CD4-positive, alpha-beta T cell treated with Interleukin-6 at 100 ng/mL for 8 hours (primary cell): ENCODE measurements at places on chromosomes 16 and 17.
A peak's percentile ranks its signal among the peaks of the same experiment; 100 is the strongest.

DNA sequence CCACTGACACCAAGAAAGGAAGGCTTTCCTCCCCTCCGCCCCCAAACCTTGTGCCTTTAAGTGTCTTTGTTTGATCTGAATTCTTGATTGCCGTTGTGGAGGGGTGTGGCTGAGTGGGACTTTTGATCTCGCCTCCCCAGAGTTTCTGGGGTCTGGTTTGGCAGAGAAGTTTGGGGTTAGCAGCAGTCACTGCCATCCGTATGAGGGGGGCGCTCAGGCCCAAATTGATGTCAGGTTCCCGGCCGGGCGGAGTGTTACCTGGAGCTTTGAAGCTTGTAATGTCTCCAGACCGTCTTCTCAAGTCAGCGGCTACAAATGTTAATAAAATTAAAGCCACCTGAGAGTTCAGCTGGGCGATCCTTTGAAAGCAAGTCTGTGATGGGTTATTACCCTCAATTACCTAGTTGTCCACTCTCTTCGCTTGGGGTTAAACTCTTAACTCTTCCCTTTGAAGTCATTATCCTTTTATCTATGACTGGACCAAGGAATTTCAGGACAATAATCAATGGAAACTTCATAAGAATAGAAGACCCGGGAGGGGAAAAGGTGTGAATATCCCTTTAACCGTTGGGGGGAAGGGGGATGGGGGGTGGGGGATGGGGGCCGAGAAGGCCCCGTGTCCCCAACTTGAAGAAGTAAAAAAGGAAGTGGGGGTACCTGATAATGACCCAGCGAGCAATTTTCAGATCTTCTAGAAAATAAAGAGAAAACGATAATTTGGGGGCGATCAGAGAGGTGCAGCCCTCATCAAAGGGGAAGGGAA lies 31.8 kb upstream of the AXIN2 start:
- DNase-seq: no peak

DNA sequence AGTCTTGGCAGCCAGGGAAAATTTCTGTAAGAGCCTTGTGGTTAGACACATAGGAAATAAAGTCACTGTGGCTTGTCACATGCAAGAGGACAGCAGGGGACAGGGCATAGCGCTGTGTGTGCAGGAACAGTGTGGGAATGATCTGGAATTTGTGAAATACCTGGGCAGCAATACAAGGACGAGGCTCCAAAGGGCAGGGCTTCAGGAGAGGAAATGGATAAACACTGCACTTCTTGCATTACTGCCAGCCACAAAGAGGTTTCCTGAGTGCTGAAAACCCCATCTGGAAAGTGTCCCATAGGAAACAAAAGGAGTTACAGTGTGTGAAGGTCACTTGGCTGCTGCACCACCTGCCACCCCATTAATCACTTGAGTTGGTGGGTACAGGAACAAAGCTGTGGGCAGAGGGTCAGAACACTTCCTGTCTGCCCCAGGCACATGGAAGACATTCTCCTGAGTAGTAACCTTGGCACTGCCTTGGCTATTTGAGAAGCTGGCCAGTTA lies 12.1 kb upstream of the HP start:
- no peak for DNase-seq

DNA sequence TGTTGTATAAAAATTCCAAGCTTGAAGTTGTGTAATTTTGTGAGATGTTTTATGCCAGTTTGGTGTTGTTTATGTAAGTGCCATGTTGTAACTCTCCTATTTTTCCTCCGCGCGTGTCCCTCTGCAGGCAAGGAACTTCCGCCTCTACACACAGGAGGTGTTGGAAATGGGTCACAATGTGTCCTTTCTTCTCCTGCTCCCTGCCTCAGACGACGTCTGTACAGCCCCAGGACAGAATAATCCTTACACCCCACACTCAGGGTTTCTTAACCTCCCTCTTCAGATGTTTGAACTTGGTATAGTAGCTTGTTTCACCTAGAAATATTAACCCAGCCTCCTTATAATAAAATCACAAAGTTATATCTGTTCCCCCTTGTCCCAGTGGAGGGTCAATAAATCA lies 111.3 kb upstream of the NOG start:
- no peak for DNase-seq

DNA sequence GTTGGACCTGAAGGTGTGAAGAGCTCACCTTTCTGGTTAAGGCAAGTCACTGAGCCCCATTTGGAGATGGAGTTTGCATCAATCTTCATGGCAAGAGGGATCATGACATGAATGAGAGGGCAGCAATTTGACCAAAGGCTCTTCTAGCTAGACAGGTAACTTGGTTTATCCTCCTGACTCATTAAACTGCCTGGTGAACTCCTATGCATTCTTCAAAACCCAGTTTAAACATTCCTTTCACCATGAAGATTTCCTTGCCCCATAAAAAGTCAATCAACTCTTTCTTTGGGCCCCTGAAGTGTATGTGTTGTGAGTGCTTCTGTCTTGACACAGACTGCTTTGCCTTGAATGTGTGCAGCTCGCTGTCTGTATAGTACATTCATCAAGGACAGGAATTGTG lies 120.0 kb upstream of the FOXF1 start:
- no peak for DNase-seq

GRCh38 chr16:86884390-86884650 lies 306.0 kb downstream of the FOXL1 start:
- DNase-seq: no peak

DNA sequence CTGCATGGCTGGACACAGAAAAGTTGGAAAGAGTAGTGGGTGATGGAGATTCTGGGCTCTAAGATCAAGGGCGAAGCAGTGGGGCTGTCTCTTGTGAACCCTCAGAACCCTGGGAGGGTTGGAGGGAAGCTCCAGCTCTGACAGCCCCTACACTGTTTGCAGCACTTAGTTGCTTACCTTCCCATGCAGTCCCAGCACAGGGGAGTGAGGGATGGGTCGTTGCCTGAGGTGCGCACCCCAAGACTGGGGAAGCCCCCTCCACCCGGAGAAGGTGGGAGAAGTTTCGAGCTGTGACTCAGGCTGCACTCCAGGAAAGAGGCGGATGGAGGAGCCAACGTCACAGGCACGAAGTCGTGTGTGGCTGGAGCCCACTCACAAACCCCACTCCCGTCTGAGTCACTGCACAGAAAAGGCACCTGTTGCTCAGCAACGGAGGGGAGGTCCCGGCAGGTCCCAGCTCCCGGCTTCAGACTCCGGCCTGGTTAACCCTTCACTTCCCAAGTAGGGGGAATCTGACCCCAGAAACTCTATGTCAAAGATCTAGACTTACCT lies 60.1 kb downstream of the AIPL1 start:
- no peak for DNase-seq

GRCh38 chr17:63623786-63624530 lies 1.7 kb downstream of the MAP3K3 start:
- no peak for DNase-seq

DNA sequence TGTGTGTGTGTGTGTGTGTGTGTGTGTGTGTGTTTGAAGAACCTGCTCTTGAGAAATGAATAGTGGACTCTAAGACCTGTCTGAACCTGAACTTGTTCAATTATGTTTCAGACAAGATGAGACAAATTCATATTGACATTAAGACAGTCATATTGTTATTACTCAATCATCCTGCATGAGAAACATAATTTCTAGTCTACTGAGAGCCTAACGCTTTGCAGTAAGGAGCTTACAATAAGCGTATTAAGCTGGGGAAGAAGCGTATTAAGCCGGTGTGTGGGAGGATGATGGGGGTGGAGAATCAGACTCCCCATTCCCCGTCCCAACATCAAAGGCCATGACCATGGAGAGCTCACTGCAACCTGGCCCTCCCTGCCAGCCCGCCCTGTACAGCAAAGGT lies 22.4 kb upstream of the MNT start:
- no peak for DNase-seq

- DNase-seq: no peak
Measured at GRCh38 chr17:64038331-64039105, 18.1 kb upstream of the ICAM2 start.

DNA sequence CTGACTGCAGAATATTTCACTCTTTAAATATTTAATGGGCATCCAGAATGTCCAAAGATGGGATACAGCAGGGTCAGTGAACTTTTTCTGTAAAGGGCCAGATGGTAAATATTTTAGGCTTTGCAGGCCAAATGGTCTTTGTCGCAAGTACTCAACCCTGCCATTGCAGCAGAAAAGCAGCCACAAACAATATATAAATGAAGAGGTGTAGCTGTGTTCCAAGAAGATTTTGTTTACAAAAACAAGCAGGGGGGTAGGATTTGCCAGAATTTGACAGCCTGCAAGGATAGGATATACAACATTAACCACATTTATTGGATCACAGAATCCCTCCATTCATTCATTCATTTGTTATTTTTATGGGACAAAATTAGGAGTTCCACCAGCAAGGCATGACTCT lies 435.0 kb upstream of the DYNLRB2 start:
- no peak for DNase-seq

DNA sequence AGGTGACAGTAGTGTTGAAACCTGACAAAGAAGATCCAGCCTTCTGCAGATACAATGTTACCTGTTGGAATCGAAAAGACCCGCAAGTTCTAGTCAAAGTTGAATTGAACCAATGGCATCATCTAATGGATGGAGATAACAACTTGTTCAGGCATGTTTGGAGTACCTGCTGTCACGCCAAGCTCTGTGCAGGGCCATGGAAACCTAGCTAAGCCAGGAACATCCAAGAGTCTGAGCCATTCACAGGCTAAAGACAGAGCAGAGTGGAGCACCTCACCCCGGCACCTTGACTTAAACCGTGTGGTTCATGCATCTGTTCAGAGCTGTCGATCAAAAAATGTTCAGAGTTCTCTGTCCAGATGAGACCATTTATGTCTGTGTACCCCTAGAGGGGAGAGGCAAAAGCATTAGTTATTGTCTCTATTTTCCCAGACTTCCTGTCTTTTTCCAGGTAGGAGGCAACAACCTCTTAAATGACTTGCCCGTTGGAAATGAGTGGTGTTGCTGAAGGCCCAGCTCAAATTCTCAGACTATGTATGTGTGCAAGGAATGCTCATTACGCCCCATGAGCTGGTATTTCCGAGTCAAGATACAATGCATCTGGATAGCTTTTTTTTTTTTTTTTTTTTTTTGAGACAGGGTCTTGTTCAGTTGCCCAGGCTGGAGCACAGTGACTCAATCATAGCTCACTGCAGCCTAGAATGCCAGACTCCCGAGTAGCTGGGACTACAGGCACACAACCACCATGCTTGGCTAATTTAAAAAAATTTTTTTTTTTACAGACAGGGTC lies 44.9 kb upstream of the XYLT1 start:
- DNase-seq: no peak

DNA sequence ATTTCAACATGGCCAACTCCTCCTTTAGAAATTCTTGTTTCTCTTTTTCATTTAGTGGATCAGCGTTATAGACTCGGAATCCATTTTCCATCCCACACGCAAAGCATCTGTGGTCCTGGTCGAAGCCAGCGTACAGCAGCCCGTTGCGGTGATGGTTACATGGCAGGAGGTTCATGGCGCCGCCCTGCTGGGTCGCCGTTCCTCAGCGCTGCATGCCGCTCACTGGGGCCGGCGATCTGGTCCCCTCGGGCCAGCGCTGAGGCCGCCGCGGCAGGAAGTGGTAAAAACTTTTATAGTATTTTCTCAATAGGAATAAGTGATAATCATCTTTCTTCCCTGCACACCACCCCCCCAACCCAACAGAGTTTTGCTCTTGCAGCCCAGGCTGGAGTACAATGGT lies 29.9 kb upstream of the RHOT1 start:
- no peak for DNase-seq

GRCh38 chr16:84616515-84616914 lies 1.4 kb downstream of the COTL1 start:
- peak; percentile 35 for DNase-seq

DNA sequence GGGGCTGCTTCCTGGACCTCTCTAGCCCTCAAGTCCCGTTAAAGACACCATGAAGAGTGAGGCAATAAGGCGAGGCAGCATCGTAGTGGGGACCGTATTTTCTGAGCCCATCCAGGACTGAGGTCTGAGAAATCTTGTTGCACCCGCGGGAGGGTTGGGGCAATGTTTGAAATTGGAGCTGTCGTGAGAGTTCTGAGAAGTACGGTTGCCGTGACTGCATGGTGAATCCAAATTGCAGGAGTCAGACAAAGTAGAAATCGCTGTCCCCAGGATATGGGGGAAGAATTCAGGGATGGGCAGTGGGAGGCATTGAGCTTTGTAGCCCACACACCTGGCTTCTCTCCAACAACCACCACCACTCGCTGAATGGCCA lies 42.0 kb upstream of the RPL38 start:
- no peak for DNase-seq

DNA sequence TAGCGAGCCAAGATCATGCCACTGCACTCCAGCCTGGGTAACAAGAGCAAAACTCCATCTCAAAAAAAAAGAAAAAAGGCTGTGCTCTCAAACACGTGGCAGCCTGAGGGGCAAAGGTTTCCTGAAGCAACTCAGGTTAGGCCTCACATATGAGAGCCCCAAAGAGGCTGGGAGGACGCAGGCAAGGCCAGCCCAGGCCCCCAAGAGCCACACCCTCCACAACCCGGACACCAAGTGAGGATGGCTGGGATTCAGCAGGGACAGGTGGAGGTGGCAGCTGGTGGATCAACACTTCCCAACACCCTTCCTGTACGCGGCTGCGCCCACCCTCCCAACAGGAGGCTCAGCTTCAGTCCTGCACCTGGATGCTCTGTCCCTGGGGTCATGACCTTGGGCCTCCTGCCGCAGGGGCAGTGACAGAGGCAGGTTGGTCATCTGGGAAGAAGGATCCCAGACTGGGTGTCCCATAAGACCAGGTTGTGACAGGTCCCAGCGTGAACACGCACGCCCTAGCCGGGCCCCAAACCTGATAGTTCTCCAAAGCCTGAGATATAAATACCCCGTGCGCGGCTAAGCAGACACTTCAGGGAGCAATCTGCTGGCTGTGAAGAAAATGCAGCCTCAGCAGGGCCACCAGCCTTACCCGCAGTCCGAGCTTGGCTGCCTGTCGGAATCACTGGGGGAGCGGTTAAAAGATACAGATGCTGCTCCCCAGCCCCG lies 78.1 kb downstream of the TIMM22 start:
- DNase-seq: no peak

- DNase-seq: no peak
Measured at GRCh38 chr17:77054936-77055335, 85.8 kb upstream of the SEC14L1 start.

- no peak for DNase-seq
Measured at GRCh38 chr16:74865922-74866598, 91.4 kb upstream of the FA2H start.

GRCh38 chr17:74512036-74512435 lies 19.2 kb downstream of the CD300LB start:
- no peak for DNase-seq

- DNase-seq: peak; percentile 8
Measured at GRCh38 chr17:9729034-9729650, 62.2 kb downstream of the DHRS7C start.

DNA sequence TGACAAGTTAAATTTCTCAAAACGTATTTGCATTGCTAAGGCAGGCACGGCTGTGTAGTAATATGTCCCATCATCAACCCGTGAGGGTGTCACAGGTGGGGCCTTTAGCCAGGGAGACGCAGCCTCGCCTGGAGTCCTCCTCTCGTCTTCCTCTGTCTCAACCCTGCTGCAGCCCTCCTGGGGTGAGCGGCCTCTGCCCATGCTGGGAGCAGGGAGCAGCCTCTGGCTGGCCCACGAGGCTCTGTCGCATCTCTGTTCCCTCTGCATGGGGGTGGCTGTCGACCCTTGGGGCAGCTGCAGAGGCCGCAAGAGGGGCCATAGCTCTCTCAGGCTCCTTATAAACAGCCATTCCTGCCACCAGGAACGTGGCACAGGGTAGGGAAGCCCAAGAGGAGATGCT lies 806 bp upstream of the SMIM5 start:
- no peak for DNase-seq

GRCh38 chr17:60318830-60319229 lies 73.1 kb downstream of the USP32 start:
- no peak for DNase-seq
